A172 (cell line): ENCODE measurements at places on chromosomes 11 and 22.

GRCh38 chr11:120431633-120432032 lies 79.9 kb upstream of the GRIK4 start:
- DNase-seq = peak; percentile 55

GRCh38 chr22:44448271-44448830 lies 49.7 kb downstream of the RTL6 start:
- DNase-seq = peak; percentile 86

DNA sequence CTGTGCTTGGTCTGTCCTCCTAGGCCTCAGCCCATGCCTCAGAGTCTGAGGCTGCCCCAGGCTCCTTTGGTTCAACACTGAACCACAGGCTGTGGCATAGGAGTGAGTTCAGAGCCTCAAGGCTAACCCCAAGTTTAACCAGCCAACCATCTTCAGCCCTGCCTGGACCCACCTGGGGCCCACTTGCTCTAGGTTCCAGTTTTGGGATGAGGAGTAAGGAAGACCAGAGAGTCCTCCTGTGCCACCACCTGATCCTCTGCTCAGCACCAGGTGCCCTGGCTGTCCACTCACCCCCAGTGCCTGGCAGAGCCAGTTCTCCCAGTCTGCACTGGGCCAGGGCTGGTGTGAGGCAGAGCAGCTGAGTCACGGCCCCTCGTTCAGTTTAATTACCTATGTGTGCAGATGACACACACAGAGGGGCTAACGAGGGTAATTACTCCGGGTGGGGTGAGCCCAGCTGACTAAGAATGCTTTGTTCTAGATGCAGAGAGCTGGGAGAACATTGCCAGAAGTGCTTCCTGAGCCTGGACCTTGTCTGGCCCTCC lies 12.0 kb upstream of the TMPRSS13 start:
- DNase-seq = peak; percentile 23

DNA sequence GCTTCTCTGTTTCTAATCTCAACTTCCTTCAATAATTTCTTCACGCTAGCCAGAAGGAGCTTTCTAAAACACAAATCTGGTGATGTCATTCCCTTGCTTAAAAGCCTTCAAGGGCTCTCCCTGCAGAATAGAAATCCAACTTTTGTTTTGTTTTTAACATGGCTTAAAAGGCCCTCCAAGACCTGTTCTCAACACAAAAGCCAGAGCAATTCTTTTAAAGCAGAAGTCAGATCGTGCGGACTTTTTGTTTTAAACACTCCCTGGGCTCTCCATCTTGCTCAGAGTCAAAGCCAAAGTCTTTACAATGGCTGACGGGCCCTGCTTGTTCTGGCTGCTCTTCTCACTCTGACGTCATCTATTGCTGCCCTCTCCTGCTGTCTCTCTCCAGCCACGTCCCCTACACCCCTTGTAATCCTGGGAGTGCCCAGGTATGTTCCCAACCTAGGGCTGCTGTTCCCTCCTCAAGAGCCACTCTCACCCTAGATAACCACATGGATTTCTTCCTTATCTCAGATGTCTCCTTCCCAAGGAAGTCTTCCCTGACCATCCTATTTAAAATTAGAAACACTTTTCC lies 22.5 kb downstream of the TECTA start:
- DNase-seq = no peak

DNA sequence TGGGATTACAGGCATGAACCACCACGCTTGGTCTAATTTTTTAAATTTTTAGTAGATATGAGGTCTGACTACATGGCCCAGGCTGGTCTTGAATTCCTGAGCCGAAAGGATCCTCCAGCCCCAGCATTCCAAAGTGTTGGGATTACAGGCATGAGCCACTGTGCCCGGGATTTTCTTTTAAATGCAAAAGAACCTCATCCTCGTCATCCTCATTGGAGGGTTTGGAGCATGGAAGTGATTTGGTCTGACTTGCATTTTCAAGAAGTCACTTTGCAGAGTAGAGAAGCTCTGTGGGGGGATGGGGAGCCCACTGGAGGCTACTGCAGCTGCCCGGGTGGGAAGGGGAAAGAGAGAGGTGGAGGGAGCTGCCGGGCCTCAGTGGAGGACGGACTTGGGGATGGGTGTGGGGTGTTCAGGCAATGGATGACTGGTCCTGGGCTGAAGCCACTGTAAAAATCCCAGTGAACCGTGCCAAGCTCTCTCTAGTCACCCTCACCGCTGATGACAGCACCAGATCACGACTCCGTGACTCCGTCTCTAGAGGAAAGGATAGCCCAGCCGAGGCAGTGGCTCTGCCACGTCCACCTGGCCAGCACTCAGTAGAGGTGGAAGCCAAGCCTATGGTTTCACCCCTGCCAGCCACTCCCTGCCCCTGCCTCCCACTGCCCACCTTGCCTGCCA lies 32.8 kb upstream of the SLC22A12 start:
- no peak for DNase-seq

DNA sequence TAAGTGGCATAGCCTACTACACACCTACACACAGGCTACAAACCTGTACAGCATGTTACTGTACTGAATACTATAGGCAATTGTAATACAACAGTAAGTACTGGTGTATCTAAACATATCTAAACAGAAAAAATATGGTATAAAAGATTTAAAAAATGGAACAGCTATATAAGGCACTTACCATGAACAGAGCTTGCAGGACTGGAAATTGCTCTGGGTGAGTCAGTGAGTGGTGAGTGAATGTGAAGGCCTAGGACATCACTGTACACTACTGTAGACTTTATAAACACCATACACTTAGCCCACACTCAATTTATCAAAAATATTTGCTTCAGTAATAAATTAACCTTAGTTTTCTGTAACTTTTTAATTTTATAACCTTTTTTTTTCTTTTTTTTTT lies 24.7 kb downstream of the PAMR1 start:
- DNase-seq = no peak

GRCh38 chr11:78226684-78227680 lies 38.3 kb downstream of the USP35 start:
- DNase-seq = no peak

DNA sequence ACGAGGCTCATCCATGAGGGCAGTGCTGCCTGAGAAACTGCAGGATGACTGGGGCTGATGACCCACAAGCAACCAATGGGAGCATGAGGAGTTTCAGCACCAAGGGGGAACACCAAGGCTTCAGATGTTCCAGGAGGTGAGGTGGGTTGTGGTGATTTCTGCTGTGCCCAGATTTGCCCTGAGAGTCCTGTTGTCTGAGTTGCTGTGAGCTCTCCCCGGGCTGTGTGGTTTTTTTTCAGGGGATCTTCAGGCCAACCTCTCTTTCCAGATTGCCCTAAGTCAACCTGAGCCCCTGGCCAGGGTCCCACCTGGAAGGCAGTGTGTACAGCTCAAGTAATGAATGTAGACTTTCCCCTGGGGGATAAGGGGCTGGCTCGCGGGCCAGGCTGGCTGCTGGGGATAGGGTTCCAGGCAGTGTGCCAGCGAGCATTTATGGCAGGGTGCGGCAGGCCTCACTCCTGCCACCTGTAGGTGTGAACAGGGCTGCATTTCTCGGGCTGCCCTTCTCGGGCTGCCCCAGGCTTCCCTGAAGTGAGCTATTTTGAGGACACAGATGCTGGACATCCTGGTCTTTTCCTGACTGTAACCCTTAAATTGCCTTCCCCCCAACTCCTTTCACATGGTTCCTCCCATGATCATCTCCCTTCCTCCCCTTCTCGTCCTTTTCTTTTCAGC lies 9.8 kb downstream of the SLC22A6 start:
- peak; percentile 40 for DNase-seq

DNA sequence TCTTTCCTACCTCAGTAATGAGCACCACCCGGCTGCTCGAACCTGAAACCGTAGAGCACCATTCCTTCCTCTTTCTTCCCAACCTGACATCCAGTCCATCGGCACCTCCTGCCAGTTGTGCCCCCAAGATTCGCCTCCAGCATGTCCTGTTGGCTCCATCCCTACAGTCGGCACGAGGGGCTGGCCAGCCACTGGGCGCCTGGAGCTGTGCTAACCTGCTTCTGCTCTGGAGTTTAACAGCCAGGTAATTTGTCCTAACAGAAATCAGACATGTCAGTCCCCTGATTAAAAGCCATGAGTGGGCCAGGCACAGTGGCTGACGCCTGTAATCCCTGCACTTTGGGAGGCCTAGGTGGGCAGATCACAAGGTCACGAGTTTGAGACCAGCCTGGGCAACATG lies 16.8 kb downstream of the FDX1 start:
- DNase-seq = no peak

- no peak for DNase-seq
Observed at GRCh38 chr11:37926772-37927171, 1328.7 kb upstream of the RAG2 start.

GRCh38 chr22:38513063-38513462 lies 7.0 kb upstream of the DDX17 start:
- no peak for DNase-seq

DNA sequence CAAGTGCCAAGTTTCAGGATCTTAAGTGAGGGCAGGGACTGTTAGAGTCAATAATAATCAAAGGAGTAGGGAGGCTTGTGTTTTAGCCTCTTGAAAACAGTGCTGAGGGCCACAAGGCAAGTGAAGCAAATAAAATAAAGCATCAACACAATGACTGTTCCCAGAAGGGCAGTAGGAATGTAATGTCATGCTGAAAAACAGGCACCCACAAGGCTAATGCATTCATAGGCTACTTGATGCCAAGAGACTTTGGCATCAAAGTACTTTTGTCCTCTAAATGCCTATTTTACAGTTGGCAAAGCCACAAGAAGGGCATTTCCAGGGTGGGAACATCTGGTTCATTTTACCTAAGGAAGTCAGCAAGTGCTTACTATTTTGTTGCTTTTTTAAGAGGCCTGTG lies 22.9 kb downstream of the RAB39A start:
- DNase-seq = no peak

GRCh38 chr11:355581-356458 lies 13.5 kb upstream of the B4GALNT4 start:
- peak; percentile 89 for DNase-seq

GRCh38 chr11:45621588-45621987 lies 43.8 kb downstream of the CHST1 start:
- no peak for DNase-seq

- no peak for DNase-seq
Observed at GRCh38 chr11:118219732-118220131, 5.1 kb downstream of the JAML start.

DNA sequence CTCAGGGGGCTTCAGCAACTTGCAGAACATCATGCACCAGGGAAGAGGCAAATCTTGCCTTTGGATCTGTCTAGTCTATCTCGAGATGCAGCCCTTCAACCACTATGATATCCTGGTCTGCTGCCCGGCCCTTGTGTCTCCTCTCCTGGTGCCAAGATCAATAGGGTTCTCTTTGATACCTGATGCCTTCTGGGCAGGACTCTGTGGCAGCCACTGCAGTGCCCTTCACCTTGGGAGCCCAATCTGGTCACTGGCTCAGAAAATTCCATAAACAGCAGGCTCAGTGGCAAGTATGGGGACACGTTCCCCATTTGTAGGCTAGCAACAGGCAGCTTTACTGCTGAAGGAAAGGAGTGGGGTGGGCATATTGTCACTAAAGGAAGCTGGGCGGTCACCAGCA lies 23.4 kb downstream of the SYN3 start:
- DNase-seq = no peak

GRCh38 chr11:129375751-129376657 lies at the start of gene BARX2:
BARX2 (plus strand) TSS chr11:129375848; CDS start chr11:129376036, 188 bp downstream.
- DNase-seq = no peak

- no peak for DNase-seq
Observed at GRCh38 chr22:48811885-48812284, 1015.8 kb downstream of the BRD1 start.

DNA sequence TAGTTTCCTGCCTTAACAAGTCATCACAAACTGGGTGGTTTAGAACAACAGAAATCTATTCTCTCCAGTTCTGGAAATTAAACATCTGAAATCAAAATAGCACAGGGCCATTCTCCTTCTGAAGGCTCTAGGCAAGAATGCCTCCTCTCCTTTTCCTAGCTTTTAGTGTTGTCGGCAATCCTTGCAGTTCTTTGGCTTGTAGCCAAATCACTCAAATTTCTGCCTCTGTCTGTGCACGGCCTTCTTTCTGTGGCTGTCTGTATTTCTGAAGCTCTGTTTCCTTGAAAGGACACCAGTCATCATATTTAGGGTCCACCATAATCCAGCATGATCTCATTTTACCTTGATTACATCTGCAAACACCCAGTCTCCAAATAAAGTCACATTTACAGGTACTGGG lies 795.5 kb downstream of the METTL15 start:
- no peak for DNase-seq

- no peak for DNase-seq
Observed at GRCh38 chr22:45987136-45987861, 10.3 kb upstream of the WNT7B start.

DNA sequence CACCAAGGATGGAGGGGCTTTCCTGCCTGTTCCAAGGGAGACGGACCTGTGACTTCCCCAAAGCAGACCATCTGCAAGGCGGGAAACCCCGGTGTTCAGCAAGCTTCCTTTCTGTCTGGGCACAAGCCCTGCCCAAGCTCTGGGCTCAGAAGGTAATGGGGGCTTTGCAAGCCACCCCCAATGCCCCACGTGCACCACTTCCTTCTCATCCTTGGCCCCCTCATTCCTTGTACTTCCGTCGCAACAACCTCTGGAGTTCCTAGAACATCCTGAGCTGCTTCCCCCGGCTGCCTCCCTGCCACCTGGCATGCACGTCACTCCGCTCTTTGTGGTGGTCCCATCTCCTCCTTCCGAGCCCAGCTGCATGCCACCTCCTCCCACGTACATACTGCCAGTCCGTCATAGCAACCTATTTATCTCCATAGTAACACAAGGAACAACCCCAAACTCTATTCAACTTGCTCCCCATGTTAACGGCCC lies 3.9 kb downstream of the MYEOV start:
- DNase-seq = no peak

GRCh38 chr11:5937868-5938602 lies 4.0 kb upstream of the OR56A3 start:
- DNase-seq = no peak

GRCh38 chr11:45754261-45754709 lies 50.7 kb upstream of the SLC35C1 start:
- DNase-seq = no peak

DNA sequence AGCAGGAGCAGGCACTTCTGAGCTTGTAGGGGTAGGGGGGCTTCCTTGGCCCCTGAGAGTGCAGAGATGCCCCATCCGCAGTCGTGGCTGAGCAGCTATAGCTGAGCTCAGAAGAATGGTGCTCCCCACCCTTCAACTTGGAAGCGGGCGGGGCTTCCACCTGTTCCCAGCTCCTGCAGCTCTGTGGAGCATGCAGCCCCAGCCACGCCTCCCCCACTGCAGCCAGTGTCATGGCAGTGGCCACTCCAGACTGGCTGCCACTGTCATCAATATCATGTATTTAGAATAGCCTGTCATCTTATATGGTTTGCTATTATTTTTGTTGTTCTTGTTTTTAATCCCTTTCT lies 213.1 kb downstream of the LRRC4C start:
- no peak for DNase-seq
